ENCODE measurements at places on chromosomes 6 and 20.
A peak's percentile ranks its signal among the peaks of the same experiment; 100 is the strongest.

- no peak for DNase-seq
Observed at GRCh38 chr20:17315407-17316231, 88.8 kb downstream of the PCSK2 start.

- DNase-seq = peak; percentile 52
Observed at GRCh38 chr6:27136978-27137814, 110.3 kb upstream of the PRSS16 start.

DNA sequence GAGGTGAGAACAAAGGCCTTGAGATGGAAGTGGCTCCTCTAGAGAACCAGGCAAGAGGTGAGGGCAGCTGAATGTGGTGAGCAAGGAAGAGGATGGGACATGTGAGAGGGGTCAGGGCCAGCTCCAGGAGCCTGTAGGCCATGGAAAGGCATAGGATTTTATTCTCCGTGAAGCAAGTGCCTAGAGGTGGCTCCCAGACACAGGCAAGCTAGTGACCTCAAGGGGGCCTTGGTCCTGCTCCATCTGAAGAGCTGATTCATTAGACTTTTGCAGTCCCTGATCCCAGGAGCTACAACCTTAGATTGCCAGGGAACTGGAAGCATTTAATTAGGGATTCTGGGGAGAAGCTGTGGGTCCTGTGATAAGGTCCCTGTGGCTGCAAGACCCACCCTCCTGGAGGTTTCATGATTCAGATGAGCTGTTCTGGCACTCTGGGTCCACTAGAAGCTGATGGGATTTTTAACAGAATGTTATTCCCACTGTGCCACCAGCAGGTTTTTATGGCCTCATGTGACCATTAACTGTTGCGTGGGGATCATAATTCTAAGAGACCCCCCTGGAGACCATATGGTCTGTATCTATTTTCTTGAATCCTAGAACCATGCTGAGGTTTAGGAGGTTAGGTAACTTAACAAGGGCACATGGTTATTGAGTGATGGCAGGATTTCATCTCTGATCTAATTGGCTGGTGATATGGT lies 90.5 kb downstream of the ELOVL5 start:
- DNase-seq = no peak

GRCh38 chr6:27726619-27727023 lies 185.6 kb downstream of the OR2B2 start:
- no peak for DNase-seq

GRCh38 chr20:54469952-54470351 lies 5.4 kb upstream of the DOK5 start:
- DNase-seq = no peak

GRCh38 chr20:63567136-63567385 lies 7.0 kb downstream of the HELZ2 start:
- no peak for DNase-seq

DNA sequence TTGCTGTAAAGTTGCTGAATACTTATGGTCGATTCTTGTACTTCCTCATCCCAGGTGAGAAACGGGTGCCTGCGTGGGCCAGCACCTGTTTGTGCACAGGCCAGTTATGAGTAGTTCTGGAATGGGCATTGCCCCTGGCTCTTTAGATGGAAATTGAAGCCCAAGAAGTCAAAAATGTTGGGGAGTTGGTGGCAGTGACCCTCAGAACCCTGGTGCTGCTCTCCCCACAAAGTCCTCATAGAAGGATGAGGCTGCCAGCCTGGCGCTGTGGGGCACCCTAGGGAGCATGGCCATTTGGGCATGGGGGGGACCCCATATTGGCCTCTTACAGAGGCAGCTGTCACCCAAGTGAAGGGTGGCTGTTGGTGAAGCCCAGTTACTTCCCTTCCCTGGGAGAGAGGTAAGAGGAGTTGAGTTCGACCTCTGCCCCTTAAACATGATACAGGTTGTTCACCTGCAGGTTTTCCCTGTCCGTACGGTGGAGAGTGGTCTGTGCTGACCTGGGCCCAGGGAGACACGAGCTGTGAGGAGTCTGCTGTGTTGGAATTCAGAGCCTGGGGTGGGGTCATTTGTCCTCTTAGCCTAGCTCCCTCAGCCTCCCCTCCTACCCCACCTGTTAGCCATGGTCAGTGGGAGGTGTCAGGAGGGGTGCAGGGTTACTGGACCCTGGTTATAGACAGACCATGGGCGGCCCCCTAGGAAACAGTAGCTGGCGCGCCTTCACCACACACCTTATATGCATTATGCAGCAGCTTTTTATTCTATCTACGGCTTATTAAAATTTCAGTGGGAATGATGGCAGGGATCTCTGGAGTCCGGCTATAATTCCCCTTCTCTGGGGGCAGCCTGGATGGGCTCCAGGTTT lies 4.9 kb downstream of the HMGA1 start:
- no peak for DNase-seq

- DNase-seq = no peak
Observed at GRCh38 chr6:99530627-99531026, 15.4 kb upstream of the USP45 start.

- DNase-seq = no peak
Observed at GRCh38 chr6:7401075-7401474, 11.5 kb downstream of the RIOK1 start.

DNA sequence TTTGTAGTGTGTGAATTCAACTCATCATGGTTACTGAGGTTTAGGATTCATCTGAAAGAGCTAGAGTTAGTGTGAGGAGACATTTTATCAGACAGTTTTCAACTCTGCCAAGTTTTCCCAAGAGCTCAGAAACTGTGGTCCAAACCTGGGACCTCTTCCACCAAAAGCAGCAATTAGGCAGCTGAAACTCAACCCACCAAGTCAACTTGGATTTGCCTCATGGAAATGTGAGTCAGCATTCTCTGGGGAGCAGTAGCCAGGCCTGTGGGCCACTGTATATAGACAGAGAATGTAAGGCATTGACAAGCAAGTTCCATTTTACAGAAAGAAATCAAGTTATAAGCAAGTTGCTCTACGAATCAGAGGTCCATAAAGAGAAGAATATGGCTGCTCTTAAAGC lies 178.8 kb upstream of the HDDC2 start:
- DNase-seq = no peak

GRCh38 chr6:154438882-154439415 lies 71.5 kb downstream of the CNKSR3 start:
- no peak for DNase-seq

DNA sequence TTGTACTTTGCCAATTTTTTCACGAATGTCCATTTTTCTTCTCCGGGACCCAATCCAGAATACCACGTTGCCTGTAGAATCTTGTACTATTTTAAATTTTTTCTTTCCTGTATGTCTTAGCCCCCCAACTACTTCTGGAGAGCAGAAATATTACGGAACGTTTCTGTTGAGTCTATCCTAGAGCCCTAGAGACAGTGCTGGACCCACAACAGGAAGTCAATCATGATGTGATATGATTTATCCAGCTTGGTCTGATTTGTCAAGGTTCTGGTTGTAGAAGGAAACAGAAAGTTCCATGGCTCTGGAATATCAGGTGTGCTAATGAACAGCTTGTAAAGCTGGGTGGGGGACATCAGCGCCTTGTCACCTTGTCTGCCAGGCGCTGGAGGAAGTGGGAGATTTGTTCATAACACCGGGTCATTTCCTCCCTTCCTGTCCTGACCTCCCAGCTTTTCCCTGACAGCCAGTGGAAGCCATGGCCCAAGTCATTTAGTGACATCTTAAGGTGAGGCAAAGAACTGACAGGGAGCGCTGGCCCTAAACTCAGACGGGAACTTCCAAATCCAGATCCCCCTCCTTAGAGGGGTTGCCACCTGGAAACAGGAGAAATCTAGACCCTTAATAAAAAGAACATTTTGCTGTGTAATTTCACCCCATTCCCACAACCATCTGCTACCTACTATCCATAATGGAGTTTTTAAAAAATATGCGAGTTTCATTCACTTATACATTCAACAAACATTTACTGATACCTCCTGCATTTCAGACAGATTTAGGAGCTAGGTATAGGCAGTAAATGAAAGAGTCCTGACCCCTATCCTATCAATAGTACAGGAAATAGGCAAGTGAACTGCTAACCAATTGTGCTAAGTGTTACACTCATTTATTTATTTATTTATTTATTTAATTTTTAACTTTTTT lies 130.5 kb downstream of the ZFP64 start:
- DNase-seq = no peak

GRCh38 chr6:39876111-39876510 lies 58.2 kb downstream of the MOCS1 start:
- DNase-seq = no peak

DNA sequence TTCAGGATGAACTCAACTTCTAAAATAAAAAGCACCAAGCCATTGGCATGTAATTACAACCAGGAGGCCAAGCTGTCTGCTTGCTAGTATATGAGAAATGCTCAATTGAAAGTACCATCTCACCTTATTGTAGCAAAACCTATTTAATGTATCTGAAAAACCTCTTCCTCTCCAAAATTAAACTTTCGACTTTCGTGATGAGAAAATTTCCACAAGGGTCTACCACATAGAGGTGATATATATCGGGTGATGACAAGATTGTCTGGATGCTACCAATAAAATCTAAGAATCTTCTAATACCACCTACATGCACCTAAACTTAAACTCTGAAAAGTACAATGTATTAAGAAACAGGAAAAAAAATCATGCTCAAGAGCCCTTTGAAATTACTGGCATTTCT lies 74.2 kb downstream of the ATXN1 start:
- no peak for DNase-seq

GRCh38 chr20:8128291-8129060 lies 3.6 kb upstream of the PLCB1 start:
- DNase-seq = no peak

DNA sequence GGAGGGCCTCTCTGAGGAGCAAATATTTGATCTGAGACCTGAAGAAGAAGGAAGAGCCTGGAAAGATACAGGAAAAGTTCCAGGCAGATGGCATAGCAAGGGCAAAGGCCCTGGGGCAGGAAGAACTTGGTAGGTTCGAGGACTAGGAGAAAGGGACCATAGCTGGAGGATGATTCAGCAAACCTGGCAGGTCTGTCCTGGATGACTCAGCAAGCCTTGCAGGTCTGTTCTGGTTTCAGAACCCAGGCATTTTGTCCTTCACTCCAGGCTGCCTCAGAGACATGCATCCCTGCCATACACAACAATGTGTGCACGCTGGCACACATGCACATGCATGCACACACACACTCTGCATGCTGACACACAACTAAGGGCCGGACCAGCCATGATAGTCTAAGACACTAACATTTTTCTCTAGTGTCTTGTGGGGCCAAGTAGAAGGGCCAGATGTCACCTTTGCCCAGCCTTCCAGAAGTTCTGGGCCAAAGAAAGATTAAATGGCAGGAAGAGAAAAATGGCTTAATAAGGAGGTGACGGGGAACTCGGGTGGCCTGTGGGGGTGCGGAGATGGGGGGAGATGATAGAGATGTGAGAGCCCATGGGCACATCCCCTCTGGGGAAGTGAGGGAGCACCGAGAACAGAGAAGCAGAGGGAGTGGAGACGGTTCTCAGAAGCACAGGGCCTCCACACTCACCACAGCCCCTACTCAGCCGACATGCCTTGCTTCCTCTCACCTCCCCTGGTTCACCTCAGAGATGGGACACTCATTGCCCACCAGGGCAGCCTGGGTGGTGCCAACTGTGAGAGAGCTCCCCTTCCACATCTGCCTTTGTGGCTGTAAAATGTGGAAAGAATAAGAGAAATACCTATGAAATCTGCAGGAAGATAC lies 15.4 kb upstream of the TRIB3 start:
- no peak for DNase-seq

DNA sequence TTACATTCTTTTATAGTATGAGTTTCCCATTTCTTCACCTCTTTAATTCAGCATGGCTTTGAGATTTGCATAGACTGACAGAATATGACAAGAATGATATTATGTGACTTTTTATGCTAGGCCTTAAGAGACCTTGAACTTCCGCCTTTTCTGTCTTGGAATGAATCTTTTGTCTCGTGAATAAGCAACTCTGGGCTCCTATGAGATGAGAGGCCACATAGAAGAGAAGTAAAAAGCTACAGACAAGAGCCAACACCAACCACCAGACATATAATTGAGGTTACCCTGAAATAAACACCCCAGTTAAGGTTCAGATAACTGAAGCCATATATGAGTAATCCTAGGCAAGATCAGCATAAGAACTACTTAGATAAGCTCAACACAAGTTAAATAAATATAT lies 600.8 kb downstream of the MEI4 start:
- no peak for DNase-seq

- DNase-seq = peak; percentile 22
Observed at GRCh38 chr6:136129365-136129764, 120.7 kb downstream of the MTFR2 start.

- no peak for DNase-seq
Observed at GRCh38 chr6:9136141-9136822, 700.9 kb upstream of the SLC35B3 start.
